Inflammatory macrophage treated with lipopolysaccharide for 1 hour (primary cell): ENCODE measurements at places on chromosomes 7 and 10.

DNA sequence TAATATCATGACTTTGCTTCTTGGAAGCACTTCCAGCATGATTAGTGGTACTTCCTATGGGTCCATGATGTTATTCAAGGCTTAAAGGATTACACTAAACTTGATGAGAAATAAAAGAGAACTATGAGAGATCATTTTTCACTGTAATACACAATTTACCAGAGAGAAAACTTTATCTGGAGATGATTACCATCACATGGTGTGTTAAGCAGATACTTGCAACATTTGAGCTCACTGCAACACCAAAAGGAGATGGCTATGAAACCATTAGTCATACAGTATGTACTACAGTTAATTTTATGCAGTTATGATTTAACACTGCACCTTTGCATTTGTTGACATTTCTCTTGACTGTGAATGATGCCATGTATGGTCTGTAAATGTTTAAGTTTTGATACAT, 311.3 kb upstream of the AOAH start:
- DNase-seq = no peak

DNA sequence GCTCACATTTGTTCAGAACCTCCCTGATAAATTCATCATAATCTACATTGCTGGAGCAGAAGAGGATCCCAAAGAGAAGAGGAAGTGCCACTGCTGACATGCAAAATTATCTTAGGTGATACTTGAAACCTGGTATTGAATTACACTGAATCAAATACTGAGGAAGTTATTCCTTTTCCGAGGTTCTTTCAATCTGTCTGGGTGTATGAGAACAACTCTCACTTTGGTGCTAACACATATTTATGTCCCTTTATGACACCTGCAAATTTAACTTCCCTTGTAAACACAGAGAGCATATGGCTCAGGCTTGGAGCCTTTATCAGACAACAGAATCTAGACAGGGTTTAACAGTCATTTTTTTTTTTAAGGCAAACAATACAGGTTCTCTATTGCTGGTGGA, 131.4 kb downstream of the SRPK2 start:
- no peak for DNase-seq

GRCh38 chr10:67807855-67808456, 30.0 kb downstream of the DNAJC12 start:
- no peak for DNase-seq

DNA sequence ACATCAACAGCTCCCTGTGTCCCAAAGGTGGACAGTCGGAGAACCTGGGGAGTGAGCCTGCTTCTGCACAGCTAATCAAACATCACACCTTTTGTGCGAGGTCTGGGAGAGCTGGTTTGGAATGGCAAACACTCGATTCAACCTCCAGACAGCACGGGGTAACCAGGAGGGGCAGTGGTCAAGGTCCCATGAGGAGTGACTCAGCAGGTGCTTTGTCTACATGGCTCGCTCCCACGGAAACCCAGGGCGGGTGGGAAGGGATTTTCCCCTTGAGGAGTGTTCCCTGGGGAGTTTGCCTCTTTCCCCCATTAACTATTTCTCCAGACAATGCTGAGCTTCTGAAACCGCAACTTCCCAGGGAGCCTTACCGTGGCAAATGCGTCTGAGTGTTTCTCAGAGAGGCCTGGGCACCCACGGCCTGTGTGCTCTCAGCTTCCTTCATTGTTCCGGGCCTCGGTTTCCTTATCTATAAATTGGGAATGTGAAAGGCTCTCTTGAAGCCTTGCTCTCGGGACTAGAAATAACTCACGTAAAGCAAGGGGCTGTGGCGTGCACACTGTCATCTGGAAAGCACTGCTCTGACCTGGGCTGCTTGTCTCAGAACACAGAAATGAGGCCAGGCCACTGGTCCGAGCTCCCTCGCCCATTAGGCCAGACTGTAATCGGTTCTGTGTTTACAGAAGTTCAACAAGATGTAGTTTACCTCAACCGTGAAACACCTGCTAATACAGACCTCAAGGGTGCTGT, 14.0 kb upstream of the GTPBP4 start:
- DNase-seq = peak; percentile 12
